NCI-H2081 treated with DMSO at 0.1 percent for 48 hours (cell line): ENCODE measurements at places on chromosomes 3 and 15.

DNA sequence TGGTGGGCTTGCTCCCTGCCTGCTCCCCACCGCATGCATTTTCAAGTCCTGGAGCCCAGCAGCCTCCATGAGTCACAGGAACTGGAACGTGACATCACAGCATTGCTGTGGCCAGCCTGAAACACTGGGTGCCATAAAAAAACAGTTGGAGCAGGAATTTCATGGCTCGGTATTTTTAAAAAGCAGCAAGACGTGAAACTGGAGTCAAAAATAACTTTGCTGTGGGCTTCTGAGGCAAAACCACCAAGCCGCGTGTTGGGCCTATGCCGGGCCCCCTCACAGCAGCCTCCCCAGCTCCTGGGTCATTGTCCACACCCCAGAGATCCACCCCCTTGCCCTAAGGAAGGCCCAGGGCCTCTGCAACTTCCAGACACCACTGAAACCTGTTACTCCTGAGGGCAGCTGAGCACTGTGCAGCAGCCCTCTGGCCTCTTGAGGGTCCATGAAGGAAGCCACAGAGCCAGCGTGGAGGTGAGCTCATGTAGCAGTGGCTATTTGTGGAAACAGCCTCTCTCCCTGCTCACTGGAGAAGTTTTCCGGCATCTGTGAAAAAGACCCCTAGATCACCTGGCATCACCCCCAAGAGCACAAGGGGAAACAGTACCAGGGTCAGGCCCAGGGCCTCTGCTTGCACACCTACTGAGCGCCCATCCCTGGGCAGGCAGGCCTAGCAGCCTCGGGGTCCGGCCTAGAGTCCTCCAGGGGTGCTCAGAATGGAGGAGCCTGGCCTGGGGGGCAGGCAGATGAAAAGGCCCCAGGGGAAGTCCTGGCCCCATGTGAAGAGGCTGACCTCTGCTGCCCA is 34.0 kb upstream of the DUSP7 start:
- no peak for DNase-seq

GRCh38 chr15:62958528-62959363 is 83.8 kb upstream of the TPM1 start:
- DNase-seq: no peak

- DNase-seq: no peak
Measured at GRCh38 chr3:13371100-13372075, 48.7 kb downstream of the NUP210 start.

DNA sequence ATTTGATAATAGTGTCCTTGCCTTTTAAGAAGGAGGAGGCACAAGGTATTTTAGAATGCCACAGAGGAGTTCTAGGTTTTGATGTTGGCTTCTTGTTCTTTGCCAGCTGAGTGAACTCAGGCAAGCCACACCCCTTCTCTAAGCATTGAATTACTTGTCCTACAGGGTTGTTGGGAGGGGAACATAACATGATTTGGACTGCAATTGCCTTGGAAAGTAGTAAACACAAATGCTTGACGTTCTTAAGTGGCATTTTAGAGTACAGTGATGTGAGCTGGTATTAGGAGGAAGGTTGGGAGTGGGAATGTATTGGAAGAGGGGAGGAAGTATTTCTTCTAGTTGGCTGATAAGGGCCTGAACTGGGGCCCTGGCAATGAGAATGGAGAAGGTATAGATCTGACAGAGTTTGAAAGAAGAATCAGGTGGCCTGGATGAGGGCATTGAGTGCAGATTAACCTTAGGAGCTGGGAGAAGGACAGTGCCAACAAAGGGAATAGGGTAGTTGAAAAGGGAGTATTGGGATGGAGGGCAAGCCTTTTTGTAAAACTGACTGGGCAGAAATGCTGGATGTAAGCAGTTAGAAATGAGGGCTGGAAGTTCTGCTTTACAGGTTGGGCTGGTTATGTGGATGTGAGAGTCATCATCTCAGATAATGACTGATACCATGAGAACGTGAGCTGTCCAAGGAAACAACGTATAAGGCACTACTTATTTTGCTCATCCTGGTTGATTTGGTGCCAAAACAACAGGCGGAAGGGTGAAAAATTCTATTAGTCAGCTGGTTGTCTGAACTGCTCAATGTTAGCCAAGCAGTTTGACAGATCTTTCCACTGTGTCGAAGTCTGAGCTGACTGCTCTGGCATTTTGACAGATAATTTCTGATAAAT is 16.7 kb downstream of the KAT2B start:
- no peak for DNase-seq

DNA sequence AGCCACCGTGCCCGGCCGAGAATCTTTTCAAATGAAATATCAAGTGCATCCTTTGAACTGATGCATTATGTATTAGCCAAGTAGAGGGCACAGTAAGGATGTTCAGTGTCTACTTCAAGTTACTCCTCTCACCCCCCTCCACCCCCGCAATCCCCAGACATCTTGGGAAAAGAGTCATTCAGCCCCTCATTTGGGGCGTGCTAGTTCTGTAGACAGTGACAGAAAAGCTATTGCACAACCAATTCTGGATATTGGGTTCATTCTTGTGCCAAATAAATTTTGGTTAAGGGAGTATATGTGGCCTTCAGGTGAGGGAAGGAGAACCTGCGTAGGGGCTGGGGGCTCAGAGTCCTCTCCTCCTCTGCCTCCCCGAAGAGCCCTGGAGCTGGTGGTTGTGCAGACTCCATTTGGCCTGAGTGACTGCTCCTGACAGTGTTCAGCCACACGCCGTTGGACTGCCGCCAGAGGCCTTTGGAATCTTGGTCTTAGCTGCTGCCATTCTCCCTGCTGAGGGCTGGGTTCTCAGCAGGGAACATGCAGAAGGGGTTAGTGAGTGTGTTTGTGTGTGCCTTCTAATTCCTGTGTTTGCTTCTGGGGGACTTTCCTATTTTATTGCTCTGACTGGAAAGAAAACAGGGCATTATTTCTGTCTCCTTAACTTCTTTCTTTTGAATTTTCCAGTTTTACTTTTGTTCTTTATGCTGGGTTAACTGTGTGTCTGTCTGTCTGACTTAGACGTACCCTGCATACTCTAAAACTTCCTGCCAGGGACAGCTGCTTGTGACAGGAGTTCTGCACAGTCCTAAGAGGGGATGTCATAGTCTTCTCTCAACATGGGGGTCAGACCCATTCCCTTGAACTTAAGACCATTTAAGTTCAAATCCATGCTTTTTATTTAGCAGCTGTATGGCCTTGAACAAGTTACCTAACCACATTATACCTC is 21.0 kb downstream of the RARB start:
- peak; percentile 12 for DNase-seq

DNA sequence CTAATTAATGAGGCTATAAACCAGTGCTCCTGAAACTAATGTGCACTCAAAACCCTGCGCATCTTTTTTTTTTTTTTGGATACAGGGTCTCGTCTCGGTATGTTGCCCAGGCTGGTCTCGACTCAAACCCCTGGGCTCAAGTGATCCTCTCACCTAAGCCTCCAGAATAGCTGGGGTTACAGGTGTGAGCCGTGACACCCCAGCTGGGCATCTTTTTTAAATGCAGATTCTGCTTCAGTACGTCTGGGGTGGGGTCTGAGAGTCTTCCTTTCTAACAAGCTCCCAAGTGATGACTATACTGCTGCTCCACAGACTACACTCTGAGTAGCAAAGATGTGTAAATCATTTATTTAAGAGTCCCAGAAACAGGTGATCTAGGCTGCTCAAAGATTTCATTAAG is 73.0 kb downstream of the BFSP2 start:
- no peak for DNase-seq
